ENCODE measurements at places on chromosomes 2 and 18.

DNA sequence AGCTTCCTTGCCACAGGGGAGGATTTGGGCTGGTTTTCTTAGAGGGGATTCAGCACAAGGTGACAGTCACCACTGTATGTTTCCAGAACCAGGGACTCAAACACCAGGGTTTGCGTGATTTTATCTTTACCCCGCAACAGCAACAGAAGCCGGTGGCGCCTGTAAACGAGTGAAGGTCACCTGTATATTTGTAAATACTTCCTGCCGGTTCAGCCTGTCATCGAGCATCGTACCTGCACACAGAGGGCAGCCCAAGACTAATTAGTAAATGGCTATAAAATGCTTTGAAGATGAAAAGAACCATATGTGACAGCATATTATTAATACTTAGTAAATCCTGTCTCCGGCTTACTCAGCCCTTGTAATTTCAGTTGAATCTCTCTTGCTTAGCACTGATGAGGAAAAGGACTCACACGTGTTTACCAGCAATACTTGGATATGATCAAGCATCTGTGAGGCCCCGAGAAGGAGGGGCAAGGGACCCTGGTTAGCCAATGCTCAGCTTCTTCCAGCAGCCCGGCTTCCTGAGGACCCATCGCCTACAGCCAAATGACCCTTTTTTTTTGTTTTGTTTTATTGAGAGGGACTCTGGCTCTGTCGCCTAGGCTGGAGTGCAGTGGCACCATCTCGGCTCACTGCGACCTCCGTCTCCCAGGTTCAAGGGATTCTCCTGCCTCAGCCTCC is 51.3 kb upstream of the FOSL2 start:
- DNase-seq, result no peak

GRCh38 chr18:31579375-31579774 is 12.3 kb upstream of the TTR start:
- no peak for DNase-seq

GRCh38 chr2:239274391-239275043 is 126.3 kb downstream of the HDAC4 start:
- no peak for DNase-seq

DNA sequence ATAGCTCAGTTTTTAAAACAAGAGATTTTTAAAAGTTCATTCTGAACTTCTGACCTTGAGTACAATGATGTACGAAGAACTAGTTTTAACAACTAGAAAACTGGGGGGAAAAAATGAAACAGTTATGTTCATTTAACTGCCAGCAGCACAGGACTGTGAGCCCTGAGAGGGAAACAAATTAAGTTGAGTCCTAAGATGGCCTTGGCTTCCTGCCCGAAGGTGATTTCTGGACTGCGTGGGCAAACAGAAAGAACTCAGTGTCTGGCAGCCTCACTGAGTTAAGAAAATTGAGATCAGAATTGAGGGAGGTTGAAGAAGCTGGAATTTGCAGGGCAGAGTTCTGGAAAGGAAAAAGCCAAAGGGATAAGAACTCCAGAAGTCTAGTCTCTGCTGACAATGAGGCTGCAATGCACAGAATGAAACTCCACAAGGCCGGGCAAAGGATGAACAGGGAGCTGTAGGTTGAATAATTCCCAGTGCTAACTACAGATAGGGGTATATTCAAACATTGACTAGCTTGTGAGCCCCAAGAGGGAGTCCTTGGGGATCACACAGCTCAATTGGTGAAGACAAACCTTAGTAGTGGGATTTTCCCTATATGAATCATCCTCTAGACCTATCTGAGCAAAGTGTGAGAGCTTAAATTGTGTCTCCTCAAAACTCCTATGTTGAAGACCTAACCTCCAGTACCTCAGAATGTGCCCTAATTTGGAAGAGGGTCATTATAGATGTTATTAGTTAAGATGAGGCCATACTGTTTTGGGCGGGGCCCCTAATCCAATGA is 13.1 kb upstream of the CRACDL start:
- DNase-seq, result no peak

DNA sequence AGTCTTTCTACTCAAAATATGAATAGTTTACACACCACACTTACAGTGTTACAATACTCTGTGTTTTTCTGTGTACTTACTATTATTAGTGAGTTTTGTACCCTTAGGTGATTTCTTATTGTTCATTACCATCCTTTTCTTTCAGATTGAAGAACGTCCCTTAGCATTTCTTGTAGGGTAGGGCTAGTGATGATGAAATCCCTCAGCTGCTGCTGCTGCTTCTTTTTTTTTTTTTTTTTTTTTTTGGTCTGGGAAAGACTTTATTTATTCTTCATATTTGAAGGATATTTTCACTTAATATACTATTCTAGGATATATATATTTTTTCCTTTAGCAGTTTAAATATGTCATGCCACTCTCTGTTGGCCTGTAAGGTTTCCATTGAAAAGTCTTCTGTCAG is 29.0 kb upstream of the SERPINB2 start:
- no peak for DNase-seq

DNA sequence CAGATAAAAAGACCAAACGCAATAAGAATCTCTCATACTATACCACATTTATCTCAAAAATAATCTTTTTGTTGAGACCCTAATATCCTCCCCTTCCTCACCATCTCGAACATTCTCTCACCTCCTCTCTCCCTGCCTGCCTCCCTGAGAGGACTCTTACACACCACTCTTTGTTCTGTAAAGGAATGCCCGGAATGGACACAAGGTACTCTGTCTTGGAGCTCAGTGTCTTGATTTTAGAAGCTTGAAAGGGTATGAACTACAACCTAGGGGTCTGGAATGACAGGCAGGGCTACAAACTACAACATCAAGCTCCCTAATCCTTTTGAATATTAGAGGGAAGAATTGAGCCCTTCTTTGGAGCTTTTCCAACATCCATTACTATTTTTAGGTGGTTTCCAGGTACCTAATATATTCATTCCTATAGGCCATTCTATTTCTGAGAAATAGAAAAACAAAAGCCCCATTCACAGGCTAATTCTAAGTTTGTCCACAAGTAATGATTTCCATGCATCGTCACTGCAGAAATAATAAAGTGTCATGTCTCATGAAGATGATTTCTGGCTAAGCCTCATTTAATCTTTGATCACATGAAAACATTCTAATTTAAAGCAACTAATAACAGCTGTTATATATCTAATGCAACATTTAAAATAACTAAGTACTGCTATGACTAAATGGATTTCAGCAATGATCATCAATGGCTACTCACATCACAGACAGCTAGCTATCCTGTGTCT is 60.6 kb downstream of the LRP2 start:
- DNase-seq, result no peak

- DNase-seq, result no peak
Observed at GRCh38 chr2:101983486-101983885, 8.3 kb upstream of the IL1R2 start.

DNA sequence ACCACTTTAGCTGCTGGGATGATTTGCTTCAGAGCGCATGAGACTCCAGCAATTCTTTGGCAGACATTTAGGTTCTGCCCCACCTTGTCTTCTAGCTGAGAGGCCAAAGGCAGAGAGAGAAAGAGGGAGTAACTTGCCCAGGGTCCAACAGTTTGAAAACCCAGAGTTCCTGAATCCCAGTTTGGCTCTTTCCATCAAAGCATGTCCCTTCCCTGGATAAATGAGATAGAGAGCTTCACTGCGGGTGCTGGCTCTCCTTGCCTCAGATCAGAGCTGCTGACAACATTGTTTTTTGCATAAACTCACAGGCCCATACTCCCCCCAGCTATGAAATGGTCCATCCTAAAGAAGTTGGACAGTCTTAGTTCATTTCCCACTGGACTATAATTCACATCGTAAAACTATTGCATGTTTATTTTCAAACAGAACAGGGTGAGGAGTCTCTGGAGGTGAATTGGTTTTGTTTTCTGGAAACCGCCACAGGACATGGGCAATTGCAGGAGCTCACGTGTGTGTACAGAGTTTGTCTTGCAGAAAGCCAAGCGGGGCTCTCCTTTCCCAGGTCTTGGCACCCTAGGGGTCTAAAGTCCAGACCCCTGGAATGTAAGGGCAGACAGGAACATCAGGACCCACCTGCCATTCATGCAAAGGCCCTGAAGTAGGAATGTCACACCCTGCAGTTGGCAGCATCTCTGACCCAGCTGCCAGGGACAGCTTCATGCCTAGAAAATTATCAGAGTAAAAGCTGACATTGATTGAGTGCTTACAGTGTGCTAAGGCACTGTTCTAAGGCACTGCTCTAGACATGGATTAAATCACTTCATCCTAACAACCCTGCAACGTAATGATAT is 25.0 kb upstream of the SLC14A2 start:
- peak; percentile 75 for DNase-seq

Data from urinary bladder (tissue), 4 donors.